AG08396 (cell line): ENCODE measurements at places on chromosomes 6 and 20.

DNA sequence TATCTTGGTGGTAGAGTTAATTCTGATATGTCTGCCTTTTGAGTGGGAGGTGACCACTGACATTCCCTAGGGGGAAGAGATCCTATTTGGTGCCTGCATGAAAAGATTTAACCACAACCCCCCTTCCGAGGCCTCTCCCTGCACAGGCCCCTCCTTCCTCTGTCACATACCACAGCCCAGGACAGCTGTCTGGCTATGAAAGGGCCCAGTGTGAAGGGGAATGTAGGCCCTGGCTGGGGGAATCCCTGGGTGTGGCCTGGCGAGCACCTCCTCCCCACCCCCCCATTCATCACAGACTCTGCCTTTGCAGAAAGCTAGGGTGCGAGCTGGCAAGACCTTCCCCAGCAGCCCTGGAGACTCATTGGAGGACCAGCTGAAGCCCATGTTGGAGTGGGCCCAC, 27.4 kb upstream of the MAPRE1 start:
- DNase-seq = peak; percentile 24

GRCh38 chr6:156131221-156131903, 645.8 kb upstream of the ARID1B start:
- no peak for DNase-seq

DNA sequence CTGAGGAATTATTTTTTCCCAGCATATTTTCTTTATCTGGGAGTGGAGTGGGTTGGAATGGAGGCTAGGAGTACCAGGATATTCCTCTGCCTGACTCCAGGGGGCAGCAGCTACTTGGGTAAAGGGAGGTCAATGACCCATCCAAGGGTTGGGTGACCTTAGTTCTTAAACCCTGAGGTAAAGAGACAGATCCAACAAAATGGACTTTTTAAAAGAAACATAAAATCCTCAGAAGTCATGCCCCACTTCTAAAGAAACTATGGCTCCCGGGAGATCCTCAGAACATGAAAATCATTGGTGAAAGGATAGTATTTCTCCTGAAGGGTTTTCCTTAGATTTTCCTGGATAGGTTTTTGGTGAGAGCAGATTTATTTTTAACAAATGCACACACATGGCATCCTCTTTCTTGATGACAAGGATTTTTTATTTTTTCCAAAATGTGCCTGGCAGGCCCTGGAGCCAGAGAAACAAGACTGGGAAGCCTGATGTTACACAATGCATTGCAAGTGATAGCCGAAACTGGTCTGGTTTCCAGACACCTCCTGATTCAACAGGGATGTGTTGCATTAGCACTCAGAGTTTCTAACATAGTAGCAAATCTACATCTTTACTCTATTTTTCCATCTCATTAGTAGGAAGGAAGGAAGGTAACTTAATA, 240.9 kb upstream of the BTBD3 start:
- peak; percentile 64 for DNase-seq

DNA sequence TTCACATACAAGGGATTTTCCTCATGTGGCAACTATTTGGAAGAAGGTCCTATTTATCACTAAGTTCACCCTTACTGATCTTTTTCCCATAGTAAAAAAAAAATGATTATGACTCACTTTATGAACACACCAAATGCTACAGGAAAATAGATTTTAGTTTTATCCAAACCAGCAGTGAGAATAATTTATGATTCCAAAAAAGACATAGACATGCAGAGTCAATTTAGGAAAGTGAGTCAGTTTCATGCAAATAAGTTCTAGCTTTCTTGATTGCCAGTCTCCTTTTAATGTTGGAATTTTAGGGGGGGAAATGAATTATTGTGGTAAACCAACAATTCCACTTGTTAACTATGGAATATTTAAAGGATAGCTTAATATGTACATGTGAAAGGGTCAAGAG, 64.0 kb upstream of the RNF146 start:
- DNase-seq = no peak

DNA sequence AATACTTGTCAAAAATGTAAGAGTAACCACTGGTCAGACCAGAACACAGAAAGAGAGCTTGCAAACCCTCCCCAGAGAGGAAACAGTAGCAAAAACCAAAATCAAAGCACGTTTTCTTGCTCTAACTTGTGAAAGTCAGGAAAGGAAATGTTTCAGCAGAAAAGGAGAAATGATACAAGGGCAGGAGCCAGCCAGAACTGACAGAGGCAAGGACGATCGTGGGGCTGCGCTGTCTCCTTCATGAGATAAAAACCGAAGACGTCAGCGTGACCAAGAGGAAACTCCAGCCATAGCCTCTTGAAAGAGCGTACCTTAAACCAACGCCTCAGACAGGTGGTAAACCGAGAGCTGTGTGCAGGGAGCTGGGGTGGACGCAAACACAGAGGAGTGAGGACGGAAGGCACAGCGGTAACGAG, 27.5 kb downstream of the LAMA5 start:
- DNase-seq = no peak

- no peak for DNase-seq
Measured at GRCh38 chr6:143549949-143550268, 38.4 kb upstream of the FUCA2 start.

DNA sequence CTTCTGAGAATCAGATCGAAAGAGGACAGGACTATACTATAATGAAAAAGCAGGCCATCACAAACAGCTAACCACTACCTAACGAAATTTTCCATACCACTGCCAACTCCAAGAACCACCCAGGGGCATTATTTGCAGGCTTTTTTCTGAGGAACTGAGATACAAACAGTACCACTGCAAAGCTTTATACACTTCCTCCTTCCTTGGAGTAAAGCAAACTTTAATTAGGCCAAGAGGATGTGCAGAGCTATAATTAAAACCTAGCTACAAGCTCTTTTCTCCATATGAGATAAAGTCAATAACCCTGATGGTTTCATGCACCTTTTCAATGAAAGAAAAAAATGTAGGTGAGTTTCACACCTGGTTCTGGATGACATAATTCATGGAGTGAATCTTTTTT, 68.5 kb downstream of the ELOVL5 start:
- DNase-seq = no peak

DNA sequence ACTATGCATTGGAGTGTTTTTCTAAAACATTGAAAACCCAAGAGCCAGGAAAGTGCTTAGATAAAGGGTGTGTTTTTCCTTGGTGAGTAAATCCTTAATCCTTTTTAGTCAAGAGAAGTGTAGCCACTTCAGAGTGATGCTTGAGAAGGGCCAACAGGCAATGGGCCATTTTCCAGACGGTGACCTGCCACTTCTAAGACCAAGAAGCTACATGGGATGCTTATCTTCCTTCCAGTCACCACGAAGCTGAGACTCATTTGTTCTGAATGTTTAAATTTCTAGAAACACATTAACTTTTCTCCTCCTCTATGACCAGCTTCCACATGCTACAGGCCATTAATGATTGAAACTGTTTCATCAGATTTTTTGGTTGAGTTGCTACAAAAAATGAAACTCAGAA, 34.4 kb upstream of the NHSL1 start:
- no peak for DNase-seq

DNA sequence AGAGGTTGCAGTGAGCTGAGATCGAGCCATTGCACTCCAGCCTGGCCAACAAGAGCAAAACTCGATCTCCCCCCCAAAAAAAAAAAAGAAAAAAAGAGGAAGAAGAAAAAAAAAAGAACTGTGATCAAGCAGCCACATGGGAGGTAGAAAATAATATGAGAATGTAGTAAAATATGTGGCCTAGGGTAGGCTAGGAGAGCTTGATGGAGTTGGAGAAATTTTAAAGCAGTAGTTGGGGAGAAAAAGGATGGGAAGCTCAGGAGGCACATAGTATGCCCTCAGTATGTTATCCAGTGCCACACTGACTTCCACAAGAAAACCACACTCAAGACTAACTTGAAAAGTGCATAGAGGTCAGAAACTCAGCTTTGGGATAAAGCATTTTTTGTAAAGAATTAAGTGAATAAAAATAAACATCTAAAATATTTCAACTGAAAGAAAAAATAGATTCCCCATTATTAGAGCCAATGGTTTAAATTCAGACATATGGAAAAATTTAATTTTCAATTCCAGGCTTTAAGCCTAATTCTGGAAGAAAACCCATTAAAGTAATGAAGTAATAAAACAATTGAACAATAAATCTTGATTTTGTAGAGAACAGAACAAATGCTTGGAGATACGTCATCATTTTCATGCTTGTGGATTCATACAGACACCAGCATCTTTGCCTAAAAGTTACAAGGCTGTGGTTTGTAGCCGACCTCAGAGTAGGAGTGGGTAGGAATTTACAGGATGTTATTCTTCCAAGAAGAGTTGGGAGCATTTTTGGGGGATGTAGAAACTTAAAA, 34.7 kb downstream of the PLEKHG1 start:
- DNase-seq = no peak

GRCh38 chr20:358891-359555, 12.1 kb downstream of the NRSN2 start:
- DNase-seq = no peak

- DNase-seq = no peak
Measured at GRCh38 chr20:17666481-17666880, 15.6 kb downstream of the RRBP1 start.

- DNase-seq = no peak
Measured at GRCh38 chr20:4320291-4320690, 304.9 kb upstream of the RNF24 start.

DNA sequence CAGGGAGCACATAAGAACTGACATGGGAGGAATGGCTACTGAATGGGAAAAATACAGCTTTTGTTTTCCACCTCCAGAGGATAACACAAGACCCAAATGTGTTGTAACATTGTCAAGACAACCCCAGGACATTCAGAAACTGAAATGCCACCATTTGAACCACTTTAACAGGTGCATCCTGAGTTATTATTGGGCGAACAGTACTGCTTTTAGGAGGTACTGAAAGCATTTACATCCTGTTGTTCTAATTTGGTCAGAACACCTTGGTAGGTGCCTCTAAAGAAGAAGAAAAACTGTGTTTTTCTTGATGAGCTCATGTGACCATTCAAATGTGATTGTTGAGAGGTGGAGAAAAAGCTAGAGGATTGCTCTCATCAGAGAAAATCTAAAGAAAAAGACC, 6.4 kb upstream of the TXNDC5 start:
- DNase-seq = no peak

GRCh38 chr6:21914121-21914973, 320.8 kb downstream of the SOX4 start:
- peak; percentile 5 for DNase-seq

DNA sequence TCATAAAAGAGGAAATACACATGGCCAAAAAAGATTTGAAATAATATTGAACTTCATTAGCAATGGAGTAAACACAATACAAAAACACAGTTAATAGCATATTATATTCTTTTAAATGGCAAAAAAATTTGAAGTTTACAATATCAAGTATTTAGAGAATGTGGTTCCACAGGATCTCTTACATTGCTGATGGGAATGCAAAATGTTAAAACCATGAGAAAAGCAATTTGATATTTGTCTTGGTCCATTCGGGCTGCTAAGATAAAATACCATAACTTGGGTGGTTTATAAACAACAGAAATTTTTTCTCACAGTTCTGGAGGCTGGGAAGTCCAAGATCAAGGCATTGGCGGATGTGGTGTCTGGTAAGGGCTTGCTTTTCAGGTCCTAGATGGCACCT, 154.0 kb upstream of the PLN start:
- no peak for DNase-seq

GRCh38 chr6:168387911-168388310, 53.1 kb upstream of the SMOC2 start:
- DNase-seq = no peak

DNA sequence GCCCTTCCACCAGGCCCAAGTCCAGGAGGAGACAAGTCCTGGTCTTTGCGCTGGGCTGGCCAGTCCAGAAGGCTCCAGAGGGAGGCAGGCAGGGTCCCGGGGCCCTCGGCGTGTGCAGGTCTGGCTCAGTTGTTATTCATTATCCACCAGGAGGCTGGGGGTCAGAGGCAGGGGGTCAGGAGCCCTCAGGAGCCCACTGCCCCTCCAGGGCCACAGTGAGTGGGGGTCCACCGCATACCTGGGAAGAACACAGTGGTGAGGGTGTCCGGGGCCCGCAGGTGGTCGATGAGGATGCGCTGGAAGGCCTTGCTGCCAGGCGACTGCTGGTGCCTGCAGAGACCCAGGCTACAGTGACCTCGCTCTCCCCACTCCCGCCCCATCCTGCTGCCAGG, 4.4 kb upstream of the C20orf144 start:
- no peak for DNase-seq

- DNase-seq = no peak
Measured at GRCh38 chr20:21982559-21982958, 277.1 kb downstream of the PAX1 start.

- DNase-seq = peak; percentile 78
Measured at GRCh38 chr20:25178563-25179438, 16.7 kb upstream of the ENTPD6 start.

DNA sequence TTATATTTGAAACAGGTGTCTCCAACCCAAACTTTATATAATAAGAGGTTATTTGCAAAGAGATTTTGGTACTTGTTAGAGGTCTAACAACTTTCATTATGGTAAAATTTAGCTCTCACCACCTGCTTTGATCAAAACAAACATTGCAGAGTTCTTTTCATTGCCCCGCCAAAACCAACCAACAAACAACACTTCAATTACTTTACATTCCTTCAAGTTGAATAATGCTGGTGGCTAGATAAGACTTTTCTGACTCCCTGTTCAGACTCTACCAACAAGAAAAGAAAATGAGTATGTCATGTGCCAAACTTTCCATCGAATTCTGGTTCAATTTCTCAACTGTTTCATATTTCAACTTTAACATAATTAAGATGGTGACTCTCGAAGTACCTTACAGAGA, 311.1 kb downstream of the ADGRG6 start:
- DNase-seq = no peak

DNA sequence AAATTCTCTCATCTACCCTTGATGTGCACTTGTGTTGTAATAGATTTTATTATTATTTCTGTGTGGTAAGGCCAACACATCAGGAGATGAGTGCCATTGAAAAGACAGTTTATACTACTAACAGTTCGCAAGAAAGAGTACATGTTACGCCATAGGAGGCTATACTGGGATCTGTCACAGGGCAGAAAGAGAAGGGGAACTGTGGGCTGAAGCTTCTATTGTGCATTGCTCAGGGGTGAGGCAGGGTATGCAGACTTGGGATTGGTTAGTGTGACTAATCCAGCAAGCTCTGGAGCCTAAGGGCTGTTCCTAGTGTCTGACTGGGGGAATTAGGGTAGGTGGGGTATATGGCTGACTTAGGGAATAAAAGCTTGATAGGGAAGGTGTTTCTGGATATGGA, 50.9 kb downstream of the GPR63 start:
- DNase-seq = no peak

DNA sequence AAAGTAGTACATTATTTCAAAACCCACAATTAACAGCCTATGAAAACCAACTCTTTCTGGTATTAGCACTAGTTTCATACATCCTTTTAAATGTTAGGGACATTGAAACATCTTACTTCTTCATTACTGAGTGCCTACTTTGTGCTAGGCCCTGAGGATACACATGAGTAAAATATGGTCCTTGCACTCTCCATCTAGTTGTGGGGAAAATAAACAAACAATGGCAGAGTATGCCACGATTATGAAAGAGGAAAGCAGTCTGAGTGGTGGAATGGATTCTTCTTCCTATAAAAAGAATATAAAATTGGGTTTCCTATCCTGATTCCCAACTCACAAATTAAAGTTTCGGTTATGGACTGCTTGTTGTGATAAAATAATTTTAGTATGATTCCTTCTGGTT, 84.9 kb downstream of the ATXN1 start:
- no peak for DNase-seq

GRCh38 chr20:16505894-16506293, 67.4 kb downstream of the KIF16B start:
- DNase-seq = no peak
